ENCODE measurements at places on chromosomes 6 and 20.

GRCh38 chr6:37306624-37307222 is 47.1 kb upstream of the RNF8 start:
- no peak for DNase-seq

DNA sequence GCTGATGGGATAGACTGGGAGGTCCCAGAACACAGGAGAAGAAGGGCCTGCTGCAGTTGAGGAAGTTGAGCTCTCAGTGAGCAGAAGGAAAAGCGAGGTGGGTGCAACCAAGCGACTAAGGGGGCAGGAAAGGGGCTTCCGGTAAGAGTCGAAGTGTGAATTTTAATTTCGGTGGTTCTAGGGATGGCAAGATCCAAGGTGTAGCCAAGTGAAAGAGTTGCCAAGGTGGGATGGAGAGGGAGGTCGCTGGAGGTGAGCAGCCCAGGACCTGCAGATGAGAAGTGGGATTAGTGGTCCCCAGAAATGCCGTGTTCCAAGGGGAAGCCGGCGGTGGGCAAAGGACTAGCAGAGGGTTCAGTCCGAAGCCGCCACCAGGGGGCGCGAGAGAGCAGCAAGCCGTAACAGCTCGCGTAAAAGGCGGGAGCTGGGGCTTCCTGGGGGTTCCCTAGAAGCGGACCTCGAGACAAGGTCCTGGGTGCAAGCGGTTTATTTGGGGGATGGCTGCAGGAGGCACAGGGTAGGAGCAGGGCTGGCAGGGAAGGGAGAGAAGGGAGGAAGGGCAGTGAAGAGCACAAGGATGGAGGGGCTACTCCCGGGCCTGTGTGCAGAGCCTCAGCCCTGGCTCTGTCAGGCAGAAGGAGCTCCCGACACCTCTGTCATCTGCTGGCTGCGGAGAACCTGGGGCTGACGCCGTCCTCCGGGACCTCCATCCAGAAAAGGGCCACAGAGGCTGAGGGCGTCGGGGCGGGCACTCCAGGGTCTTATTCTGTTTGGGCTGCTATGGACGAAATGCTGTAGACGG is 103.6 kb downstream of the PAX1 start:
- peak; percentile 50 for DNase-seq

- DNase-seq = no peak
These were observed 4.7 kb downstream of the LINC00237 start for GRCh38 chr20:21101453-21101931.

- DNase-seq = no peak
These were observed 353.2 kb downstream of the BTBD3 start for GRCh38 chr20:12270863-12271262.

GRCh38 chr20:6007094-6007528 is 46.7 kb downstream of the LRRN4 start:
- no peak for DNase-seq

DNA sequence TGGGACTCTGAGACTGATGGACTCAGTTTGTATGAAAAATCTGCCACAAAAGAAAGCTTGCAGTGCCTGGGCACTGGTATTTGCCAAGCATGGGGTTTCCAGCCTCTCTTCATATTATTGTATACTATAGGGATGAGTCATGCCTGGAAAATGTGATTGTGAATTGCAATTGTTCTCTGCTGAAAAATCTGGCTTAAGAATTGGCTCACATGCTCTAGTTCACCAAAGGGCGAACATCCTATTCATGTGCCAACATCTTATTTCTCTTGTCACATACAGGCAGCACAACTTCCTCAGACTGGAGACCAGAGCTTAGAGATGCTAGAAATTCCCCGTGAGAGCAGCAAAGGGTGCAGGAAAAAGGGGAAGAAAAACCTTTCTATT is 103.6 kb upstream of the KCNK16 start:
- peak; percentile 79 for DNase-seq

DNA sequence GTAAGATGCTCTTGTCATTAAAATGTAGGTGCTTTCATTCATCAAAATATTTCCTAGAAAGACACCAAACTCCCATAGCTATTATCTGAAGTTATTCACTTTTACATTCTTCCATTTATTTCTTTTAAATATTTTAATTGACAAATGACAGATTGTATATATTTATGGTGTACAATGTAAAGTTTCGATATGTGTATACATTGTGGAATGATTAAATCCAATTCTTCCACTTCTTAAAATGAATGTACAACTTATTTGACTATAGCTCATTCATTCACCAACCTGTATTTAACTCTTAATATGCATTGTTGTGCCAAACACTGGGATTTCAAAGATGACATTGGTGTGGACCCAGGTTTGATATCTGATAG is 41.0 kb downstream of the CCN2 start:
- no peak for DNase-seq

DNA sequence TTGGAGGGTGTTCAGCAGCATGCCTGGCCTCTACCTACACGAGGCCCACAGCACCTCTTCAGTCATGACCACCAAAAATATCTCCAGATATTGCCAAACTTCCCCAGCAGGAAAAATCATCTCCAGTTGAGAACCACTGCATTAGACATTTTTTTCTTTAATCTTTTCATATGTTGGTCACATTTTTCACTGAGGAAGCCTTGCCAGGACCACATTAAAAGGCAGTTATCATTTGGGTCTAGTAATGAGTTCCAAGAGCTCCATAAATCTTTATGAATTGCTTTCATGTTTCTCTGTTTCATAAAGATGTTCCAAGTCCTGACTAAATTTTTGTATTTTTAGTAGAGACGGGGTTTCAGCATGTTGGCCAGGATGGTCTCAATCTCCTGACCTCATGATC is 28.8 kb downstream of the MTRES1 start:
- DNase-seq = no peak

GRCh38 chr6:3371222-3371949 is 85.5 kb downstream of the SLC22A23 start:
- DNase-seq = no peak

- no peak for DNase-seq
These were observed 76.6 kb upstream of the CST7 start for GRCh38 chr20:24872291-24873024.

DNA sequence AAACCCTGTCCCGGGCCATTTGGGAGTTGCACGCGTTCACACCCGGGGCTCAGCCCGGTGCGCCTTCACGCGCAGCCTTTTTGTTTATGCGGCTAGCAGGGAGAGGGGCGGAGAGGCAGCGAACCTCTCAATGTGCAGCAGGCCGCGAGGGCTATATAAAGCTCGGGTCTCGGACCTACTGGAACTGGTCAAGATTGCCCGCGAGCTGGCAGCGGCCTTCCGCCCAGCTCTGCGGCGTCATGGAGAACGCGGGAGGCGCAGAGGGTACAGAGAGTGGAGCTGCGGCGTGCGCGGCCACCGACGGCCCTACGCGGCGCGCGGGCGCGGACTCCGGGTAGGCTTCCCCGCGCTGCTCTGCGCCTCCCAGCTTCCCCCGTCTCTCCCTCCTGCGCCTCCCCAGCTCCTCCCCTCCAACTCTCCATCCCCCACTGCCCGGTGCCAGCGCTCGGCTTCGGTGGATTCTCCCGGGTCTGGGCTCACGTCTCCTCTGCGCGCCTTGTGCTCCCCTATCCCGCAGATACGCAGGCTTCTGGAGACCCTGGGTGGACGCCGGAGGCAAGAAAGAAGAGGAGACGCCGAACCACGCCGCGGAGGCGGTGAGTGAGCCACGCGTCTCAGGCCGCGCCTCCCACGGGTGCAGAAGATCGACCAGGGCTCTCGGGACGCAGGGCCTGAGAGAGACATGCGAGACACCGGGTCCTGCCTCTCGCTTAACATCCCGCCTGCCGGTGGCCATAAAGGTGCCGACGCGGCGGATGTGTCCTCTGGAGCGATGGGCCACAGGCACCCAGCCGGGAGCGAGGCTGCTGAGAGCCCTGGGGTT is at the start of gene RIPPLY2:
Gene RIPPLY2, plus strand, starts transcription at position 183 of the 823 bp plus-strand sequence. Its CDS starts 57 bp downstream, at position 240.
- DNase-seq = peak; percentile 43

- DNase-seq = no peak
These were observed 794.2 kb downstream of the DHX35 start for GRCh38 chr20:39756369-39756768.

DNA sequence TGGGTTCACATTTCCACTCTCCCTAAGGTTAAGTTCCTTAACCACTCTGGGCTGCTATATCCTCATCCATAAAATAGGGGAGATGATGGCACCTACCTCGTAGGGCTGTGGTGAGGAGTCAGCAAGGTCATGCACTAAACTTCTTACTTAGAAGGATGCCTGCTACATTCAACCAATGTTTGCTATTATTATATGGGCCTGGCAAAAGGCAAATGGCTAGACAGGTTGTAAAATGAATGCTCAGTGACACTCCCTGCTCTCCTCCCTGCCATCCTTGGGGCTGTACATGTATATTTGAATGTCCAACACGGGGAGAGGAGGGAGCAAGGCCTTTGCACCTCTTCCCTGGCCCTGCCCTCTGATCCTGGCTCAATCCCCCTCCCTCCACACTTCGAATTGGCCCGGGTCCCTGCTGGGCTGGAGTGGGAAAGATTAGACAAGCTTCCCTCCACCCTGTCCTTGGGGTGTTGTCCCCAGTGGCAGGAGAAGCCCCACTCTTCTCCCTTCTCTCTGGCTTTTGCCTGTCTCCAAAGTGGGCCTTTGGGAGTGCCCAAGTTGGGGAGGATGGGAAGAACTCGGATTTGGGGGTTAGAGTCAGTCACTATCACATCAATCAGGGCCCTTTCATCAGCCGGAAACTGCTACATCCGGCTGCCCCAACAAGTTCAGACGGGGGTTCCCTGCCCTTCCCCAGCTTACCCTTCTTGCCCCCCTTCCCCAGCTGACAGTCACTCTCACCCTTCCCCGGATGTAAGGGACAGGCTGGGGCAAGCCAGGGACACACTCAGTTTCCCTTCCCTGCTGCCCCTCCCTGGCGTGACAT is 36.3 kb upstream of the VEGFA start:
- no peak for DNase-seq

DNA sequence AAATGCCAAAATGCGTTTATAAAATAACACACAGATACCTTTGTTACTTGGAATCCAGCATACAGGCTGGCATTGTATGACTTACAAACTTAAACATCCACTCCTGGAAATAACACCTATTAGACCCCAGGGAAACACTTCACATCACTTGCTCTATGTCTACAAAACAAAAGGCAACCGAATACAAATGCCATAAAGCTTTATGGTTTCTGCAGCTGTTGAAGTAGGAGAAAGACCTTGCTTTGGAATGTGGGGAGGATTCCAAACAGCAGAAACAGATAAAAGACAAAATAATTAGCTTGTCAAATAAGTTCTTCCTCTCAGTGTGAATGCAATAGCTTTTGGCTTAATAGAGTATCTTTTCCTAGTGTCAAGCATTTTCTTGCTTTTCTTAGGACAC is 9.8 kb upstream of the AMD1 start:
- DNase-seq = no peak

GRCh38 chr20:10519361-10520046 is 84.4 kb downstream of the SLX4IP start:
- DNase-seq = no peak

DNA sequence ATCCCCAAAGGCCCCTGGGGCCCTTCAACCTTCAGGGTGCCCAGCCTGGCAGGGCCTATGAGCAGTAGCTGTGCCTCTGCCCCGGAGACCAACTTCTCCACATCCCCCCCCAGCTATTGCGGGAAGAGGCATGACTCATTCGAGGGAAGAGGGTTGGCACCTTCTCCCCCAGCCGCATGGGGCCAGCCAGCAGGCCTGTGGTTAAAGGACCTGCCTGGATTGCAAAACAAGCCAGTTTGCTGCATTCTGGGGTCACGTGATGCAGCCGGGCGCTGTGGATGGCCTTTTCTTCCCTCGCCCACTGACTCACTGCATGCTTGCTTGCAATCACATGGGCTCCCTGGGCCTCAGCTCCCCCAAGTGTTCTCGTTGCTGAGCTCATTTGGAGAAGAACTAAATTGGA is 182.5 kb downstream of the MAFB start:
- peak; percentile 96 for DNase-seq

- no peak for DNase-seq
These were observed 77.5 kb upstream of the ESR1 start for GRCh38 chr6:151729829-151730495.

- DNase-seq = peak; percentile 25
These were observed 797 bp upstream of the ZNF133 start for GRCh38 chr20:18287546-18287914.

GRCh38 chr6:12555267-12555666 is 161.3 kb upstream of the PHACTR1 start:
- peak; percentile 71 for DNase-seq

GRCh38 chr6:4660377-4661321 is 115.6 kb upstream of the CDYL start:
- no peak for DNase-seq

- no peak for DNase-seq
These were observed 11.0 kb upstream of the SYNDIG1 start for GRCh38 chr20:24458436-24458835.

DNA sequence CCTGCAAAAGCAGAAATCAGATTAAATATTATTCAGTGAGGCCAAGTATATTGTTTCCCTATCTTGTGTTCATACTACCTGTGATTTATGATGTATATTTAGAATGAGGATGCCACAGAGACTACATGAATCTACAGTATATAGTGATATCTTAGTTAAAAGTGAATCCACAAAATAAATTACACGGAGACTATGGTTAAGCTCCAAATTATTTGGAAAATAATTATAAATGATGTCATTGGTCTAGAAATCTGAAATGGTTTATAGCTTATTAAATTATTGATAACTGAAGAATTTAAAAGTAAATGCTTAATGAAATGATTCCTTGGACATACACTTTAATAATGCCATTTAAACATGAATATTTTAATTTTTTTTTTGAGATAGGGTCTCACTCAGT is 4.2 kb upstream of the USP45 start:
- no peak for DNase-seq

DNA sequence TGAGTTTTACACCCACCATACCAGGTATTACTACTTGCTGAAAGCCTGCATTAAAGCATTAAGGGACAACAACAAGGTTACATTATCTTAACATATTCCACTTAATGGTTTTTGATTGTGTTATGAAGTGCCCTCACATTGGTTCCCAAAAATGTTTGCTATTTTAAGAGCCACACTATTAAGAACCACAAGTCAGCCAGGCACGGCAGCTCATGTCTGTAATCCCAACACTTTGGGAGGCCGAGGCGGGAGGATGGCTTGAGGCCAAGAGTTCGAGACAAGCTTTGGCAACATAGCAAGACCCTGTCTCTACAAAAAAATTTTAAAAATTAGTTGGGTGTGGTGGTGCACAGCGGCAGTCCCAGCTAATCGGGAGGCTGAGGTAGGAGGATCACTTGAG is 28.2 kb downstream of the ATXN1 start:
- DNase-seq = no peak

DNA sequence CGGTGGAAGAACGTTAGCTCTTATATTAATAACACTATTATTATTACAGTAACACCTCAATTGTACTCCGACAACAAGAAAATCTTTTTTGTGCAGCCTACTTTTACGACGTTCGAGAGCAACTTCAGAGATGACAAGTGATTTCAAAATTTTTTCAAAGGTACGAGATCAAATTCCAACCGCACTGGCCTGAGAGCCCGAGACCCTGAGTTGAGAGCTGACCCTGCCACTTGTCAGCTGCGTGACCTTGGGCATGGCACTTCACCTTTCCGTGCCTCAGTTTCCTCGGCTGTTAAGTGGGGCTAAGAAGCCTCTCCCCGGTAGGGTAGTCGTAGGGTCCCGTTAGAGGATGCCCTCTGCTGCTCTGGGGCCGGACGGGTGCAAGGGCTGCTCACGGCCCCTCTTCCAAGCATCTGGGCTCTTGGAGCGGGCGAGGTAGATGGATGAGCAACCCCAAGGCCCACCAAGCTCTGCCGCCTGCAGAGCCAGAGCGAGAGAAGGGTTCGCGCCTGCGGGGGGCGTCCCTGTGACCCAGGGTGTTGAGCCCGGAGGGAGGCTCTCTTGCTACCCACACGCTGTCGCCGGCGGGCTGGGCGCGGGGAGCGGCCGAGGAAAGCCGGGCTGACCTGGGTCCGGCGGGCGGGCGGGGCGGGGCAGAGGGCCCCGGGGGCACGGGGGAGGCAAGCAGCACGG is 510 bp downstream of the NDRG3 start:
- DNase-seq = no peak

- DNase-seq = no peak
These were observed 2.9 kb downstream of the NKAIN2 start for GRCh38 chr6:123806561-123806960.

Data from GM03348 (cell line).